ENCODE measurements at places on chromosomes 7 and 10.

DNA sequence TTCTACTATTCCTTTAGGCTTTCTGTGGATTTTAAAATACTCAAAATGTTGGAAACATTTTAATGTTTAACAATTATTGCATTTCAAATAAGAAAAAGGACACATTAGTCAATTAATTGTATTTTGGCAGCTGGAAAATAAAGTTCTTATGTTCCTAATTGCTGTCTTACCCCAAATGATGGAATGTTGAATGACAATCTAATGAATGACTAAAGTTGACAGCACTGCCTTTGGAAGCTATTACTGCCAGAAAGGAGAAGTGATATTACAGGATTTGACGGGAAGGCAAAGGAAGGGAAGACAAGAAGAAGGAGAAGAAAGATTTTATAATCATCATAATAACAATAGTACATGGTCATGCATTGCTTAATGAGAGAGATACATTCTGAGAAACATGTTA, 23.4 kb upstream of the TMEM229A start:
- DNase-seq, result no peak

DNA sequence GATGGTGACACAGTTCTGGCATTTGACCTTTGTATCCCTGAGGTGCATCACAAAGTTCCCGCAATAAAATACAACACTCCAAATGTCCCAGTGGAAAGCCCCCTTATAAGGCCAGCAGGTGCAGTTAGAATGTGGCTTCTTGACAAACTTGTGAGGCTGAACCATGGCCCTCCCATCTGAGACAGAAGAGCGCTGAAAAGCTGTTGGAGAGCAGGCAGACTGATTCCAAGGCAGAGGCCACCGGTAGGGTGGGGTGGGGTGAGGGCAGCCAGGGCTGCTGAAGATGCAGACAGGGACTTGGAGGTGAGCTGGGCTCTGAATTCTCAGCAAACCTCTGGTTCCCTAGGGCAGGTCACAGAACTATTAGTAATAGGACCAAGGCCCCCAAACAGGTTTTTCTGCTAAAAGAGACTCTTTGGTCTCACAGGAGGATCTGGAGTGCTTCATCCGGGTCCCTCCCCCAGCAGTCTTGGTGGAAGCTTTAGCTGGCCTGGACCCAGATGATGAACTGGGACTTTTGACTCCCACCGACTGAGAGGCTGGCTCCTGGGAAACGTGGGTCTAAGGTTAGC, 15.6 kb upstream of the CHST3 start:
- DNase-seq, result no peak

GRCh38 chr10:123501148-123501547, 165.0 kb upstream of the GPR26 start:
- DNase-seq, result no peak

DNA sequence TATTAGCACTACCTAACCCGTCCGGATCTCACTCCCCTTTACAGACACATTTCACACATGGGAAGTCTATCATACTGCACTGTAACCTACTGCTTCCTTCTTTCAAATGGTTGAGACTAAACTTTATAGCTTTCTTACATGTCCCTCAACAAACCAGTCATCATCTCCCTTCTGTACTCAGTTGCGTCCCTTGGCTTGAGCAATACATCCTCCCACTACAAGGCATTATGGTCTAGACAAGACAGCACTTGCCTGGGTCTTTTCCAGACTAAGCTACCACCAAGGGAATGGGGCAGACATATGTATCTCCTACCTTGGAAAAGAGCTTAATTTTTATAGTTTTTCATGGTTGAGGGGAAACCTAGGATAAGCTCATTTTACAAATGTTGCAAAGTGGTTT, 575.2 kb downstream of the KCNMA1 start:
- DNase-seq, result no peak

- no peak for DNase-seq
Measured at GRCh38 chr10:3844491-3845025, 59.5 kb upstream of the KLF6 start.

DNA sequence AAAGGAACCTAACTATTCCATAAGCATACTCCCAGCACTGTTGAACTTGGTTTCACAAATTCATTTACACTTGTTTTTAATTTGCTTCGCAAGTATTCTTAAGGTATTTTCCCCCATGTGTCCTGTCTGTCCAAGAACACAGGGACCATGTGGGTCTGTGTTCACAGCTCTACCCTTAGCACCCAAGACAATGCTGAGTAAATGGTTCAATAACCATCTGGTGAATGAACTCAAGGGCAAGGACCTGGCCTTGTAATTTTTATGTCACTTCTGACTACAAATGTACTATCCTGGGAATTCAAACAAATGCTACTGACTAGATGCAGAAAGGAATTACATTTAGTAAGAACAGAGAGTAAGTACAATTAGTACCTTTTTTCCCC, 43.0 kb upstream of the SLIT1 start:
- no peak for DNase-seq

GRCh38 chr10:5314840-5315239, 49.9 kb upstream of the UCN3 start:
- DNase-seq, result no peak

GRCh38 chr7:113922049-113922448, 3.2 kb upstream of the PPP1R3A start:
- no peak for DNase-seq

GRCh38 chr10:59819683-59820082, 66.4 kb upstream of the MRLN start:
- DNase-seq, result no peak

- DNase-seq, result peak; percentile 62
Measured at GRCh38 chr10:48634198-48634983, 29.5 kb upstream of the ARHGAP22 start.

DNA sequence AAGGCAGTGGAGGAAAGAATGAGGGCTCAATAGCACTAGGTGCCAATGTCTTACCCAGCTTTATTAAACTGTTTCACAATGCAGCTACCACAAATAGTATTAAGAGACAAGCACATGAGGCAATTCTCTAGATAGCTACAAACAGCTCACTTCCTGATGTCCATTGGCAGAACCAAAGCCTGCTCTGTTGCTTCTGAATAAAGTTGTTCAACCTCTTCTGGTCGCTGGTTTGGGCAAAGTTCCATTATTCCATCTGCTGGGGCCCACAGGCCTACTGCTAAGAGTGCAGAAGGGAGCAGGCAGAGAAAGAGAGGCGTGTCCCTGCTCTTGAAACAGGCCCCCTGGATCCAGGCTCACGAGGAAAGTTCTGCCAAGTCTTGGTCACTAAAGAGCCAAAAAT, 173.9 kb downstream of the ZNF438 start:
- no peak for DNase-seq

- no peak for DNase-seq
Measured at GRCh38 chr10:101070098-101070497, 8.3 kb downstream of the KAZALD1 start.

GRCh38 chr10:62693306-62693705, 111.2 kb upstream of the ADO start:
- DNase-seq, result no peak

- DNase-seq, result no peak
Measured at GRCh38 chr10:1274111-1274661, 218.0 kb downstream of the WDR37 start.

DNA sequence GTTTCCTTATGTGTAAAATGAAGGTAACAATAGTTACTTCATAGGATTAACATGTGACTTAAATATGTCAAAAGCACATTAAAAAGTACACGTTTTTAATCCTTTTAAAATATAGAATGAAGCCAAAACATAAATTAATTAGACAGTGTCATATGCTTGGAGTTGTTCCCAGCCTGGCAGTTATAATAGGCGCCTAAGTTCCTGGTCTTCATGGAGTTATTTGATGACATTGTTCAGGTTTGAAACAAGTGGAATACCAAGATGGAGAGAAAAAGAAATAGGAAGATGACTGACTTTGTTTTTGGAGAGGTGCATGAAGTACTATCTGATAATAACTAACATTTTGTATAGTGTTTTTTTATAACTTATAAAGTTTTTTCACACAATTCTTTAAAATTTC, 67.3 kb downstream of the ZNRF2 start:
- DNase-seq, result no peak

GRCh38 chr7:37671876-37672275, 11.7 kb upstream of the GPR141 start:
- no peak for DNase-seq

DNA sequence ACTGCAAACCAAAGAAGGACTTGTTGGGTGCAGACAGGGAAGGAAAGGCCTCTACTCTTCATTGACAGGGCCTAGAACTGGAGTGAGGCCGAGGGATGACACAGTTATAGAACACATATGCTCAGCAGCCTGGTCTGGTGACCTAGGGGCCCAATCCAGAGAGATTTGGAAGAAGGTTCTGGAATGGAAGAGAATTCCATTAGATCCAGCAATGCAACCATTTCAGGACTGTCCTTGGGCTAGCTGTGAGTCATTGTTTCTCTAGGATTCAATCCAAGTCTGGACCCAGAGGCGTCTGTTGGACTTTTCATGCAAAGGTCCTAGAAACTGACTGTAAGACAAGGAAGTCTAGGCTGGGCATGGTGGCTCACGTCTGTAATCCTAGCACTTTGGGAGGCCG, 59.2 kb downstream of the WIPF3 start:
- DNase-seq, result no peak

DNA sequence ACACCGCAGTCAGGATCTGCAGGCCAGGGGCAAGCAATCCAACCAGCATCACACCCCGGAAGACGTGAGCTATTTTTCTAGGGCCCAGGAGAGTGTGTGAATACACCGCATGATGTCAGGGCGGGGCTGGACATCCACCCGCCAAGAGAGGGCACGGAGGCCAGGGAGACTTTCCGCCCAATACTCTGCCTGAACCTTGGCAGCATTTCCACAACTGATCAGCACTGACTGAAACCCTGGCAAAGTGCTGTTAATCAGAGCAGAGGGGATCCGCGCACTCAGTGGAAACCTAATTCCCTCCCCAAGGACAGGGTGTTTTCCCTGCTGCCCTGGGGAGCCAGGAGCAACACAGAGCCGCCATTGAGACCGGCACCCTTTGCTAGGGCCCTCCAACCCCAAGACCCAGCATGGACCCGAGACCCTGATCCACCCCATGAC, 8.2 kb downstream of the MAD1L1 start:
- no peak for DNase-seq

DNA sequence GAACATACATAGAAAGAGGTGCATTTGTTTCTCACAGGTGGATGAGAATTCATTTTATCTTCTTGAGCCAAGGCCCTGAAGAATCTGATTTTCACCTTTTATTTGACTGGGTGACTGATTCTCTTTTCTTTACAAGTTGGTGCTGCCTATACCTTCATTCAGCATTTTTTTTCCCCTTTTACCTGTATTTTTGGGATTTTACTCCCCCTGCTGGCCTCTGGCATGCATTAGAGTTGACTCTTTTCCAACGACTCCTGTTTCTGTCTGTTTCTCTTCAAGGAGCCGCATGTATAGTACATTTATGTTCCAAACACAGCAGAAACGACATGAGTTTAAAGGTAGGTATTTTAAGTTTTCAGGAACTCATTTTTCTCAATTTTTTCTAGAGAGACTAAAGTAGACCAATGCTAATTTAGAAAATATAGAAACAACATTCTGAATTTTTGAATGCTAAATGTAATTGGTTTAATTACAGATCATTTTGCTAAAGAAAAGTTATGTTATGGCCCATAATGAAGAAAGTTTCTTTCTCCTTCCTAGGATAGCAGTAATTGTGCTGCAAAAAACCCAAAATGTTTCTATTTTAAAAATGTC, 149.8 kb upstream of the HDAC9 start:
- peak; percentile 22 for DNase-seq

DNA sequence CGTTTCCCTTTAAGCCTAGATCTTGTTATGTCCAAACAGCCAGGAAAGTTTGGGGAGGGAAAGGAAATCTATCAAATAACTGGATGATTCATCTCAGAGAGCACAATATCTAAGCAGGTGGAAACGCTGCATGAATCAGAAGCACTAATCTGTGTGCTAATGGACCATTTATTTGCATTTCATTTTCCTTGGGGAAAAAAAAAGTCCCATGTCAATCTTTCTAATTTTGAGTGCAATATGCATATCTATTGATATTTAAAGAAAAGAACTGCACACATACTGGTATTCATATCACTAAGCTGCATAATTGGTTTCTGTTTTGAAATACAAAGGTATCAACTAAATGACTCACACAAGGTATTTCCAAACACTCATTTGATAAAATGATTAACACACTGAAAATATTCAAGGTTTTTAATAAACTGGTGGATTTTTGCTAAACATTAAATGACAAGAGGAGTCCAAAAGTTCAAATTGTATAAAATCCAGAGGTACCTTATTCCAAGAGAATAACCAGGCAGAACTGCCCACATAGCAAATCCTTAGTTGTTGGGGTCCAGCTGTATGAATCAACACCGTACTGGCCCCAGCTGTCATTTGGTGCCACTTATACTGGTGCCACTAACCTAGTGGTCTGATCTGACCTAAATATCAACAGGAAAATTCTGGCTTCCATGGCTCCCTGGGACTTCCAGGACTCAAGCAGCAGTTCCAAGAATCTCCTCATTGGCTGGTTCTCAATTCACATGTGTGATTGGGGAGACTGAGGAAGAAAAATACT, 122.2 kb upstream of the SP4 start:
- DNase-seq, result no peak

DNA sequence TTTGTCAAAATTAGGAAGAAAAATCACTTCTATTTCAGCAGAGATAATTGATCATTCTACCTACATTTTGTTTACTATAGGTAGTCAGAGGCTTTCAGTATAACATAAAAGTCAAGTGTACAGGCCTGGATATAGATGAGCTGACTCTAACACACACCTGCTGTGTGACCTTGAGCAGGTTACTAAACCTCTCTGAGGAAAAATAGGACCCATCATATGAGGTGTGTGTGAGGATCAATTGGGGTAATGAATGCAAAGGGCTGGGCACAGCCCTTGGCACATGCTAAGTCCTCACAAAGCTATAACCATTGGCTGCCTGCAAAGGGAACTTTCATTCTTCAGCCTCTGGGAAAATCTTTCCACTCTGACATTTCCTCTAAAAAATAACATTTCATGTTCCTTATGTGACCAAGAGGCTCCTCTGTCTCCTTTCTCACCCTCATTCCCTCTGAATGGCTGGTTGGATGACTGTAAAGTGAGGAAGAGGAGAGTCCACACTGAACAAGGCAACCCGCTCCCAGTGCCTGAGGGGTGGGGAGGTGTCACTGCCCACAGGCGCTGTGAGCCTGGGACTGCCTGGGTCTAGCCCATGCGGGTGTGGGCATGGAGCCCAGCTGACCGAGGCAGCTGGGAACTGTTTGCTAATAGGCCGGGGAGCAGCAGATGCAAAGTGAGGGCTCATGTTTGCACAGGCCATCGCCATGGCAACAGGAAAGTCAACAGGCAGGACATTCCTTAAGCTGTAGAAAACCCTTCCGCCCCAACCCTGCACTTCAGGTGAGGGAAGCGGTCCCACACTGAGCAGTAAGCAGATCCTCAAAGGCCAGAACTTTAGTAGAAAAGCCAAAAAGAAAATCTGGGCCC, 36.8 kb downstream of the MYOF start:
- no peak for DNase-seq

DNA sequence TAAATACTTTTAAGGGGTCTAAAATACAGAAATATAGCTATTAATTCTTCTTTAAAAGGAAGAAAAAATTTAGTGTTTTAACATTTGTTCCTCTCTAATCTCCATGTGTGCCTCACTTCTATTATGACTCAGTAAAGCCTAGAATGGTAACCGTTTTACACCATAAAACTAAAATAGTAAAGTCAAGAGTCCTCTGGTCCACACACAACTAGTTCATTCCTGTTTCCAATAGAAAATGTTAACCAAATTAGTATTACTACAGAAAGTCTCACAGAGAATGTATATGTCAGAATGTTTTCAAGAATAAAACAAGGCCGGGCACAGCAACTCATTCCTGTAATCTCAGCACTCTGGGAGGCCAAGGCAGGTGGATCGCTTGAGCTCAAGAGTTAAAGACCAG, 55.8 kb downstream of the CNOT4 start:
- DNase-seq, result no peak
